ENCODE measurements at places on chromosomes 2 and 18. TPM values are rescaled to one million over a fixed set of nuclear protein-coding genes. Genes with fewer than 3 reads are reported as not detected.

The PAX3 gene
- not detected for total RNA-seq

The C2orf92 gene
- total RNA-seq: 7.8 TPM

The ASTL gene
- 0.31 TPM for total RNA-seq

The IL36B gene
- total RNA-seq: not detected

The MSH2 gene
- total RNA-seq: 10.9 TPM

The SH3BP4 gene
- 26.0 TPM for total RNA-seq

The WNT10A gene
- total RNA-seq: 0.31 TPM

The ELOA2 gene
- total RNA-seq: not detected

The LYPD6B gene
- total RNA-seq: 7.0 TPM
